ENCODE measurements at places on chromosomes 12 and 14.

DNA sequence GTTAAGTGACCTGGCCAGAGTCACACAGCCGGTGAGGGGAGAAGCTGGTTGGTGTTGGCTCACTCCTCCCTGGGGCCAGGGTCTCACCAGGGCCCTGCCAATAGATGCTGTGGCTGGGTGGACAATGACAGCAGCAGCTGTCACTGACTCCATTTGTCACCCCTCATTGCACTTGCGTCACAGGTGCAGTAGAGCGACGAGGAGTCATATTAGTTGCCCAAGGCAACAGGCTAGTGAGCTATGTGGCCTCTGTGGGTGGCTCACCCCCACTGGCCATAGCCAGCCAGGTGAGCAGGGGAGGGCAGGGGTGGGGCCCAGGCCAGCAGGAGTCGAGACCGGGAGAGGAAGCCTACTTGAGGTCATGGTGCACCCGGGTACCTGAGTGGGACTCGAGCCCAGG is 9.7 kb downstream of the SLC25A47 start:
- no peak for DNase-seq

GRCh38 chr14:76375484-76375883 is 453 bp upstream of the ESRRB start:
- no peak for DNase-seq

GRCh38 chr14:53796734-53797133 is 159.9 kb downstream of the BMP4 start:
- no peak for DNase-seq

- no peak for DNase-seq
Observed at GRCh38 chr12:11749943-11750690, 100.6 kb downstream of the ETV6 start.

DNA sequence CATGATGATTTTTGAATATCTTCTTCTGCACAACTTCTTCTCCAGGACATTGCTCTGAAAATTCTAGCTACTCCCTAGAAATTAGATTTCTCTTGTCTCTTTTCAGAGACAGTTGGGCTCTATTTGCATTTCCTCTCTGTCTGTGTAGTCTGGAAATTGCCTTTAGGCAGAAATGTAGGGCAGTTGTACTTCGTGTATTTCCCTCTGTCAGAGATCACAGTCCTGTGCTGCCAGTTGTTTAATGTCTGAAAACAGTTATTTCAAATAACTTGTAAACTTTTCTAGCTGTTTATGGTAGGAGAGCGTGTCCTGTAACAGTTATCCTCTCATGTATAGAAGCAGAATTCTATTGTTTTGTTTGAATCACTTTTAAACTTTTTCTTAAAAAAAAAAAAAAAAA is 86.9 kb downstream of the TTLL5 start:
- DNase-seq = no peak

All from stimulated activated CD8-positive, alpha-beta memory T cell treated with anti-CD3 and anti-CD28 coated beads, Interleukin-7, amount 100 ng/mL, for 48 hours (primary cell).